ENCODE measurements at places on chromosomes 4 and X.

GRCh38 chrX:11628399-11628798, 37.3 kb downstream of the ARHGAP6 start:
- DNase-seq, result no peak

- no peak for DNase-seq
Measured at GRCh38 chr4:63371001-63371400, 1038.2 kb downstream of the TECRL start.

DNA sequence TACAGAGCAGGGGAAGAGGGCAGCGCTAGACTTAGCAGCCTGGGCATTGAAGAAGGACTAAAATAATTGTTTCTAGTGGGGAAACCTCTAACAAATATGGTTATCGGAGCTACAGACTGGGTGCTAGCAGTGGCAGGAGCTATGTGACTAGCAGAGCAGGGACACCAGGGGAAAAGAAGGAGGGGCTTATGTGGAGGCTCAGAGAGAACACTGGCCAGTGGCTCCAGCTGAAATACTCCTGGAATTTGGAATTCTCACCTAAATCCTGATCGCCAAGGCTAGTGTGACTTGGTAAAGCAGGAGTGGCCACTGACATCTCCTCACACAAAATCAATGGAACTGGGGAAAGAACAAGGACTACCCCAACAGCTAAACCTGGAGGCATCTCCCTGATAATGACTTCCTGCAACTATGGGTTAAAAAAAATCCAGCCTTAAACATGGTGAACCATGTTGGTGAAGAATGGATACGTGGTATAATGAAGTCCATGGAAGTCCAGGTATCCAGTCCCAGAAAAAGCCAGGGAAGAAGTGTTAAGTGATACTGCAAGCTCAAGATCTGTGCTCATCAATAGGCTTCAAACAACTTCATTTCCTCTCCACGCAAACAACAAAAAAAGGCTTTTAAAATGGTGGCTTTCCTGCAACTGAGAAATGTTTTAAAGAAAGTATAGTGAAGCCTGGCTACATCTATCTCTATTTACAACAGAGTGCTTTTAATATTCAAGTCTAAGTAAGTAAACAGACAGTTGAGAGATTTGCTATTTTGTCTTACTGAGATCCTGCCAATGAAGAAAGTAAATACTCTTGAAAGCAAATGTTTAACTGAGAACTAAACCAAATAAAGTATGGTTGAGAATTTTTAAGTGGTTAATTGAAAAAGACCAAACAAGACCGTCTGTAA, 1.8 kb downstream of the TAPT1 start:
- no peak for DNase-seq

DNA sequence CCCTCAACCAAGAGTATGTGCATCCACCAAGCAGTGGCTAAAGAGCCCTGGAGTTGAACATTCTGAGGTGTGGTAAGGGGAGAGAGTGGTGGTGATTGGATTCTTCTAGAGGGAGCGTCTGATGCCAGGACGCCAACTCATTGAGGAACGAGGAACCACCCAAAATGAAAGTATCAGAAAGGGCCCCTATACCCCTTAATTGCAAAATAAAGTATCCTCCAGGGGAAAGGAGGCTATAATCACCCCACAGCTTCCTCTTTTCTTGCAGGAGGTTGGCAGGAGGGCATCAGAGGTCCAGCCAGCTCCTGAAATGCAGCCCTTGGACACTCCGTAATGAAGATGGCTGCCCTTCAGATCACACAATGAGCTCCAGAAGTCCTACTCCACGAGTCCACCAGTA, 5.3 kb upstream of the KIAA1210 start:
- DNase-seq, result no peak

DNA sequence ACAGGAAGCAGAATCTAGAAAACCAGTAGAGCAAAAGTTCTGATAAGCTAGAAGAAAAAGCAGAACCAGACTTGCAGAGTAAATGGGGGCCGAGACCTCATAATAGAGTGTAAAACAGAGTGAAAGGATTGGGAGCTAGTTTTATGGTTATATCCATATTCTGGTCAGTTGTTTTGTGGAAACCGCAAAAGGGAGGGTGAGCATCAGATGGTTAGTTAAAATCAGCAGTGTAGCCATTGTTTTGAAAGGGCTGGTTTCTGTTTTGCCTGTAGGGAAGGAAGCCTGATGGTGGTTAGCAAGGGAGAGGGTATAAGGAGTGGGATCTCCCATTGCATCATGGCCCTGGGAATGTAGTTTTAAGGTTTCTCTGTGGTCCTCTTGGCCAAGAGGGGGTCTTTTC, 17.2 kb upstream of the CCNI start:
- no peak for DNase-seq

DNA sequence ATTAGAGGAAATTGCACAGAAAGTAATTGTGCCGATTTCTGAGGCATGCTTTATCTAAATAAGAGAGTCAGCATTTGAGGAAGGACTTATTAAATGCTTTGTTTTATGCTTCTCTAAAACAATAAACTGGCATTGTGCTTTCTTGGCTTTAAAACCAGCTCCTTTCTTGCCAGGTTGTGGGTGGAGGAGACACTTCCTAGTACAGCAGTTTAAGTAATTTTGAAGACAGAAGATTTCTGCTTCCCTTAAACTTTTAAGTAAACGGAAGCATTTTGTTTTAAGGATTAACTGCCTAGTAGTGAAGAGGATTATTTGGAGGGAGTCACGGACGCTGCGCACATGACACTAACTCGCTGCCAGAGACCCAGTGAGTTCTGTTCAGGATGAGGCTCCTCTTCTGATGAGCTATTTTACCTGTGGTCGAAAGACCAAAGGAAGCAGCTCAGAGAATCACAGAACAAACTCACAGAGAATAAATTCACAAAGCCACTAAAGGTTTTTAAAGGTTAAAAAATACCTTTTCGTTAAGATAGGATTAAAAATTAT, 169.5 kb downstream of the TLL1 start:
- DNase-seq, result no peak

- DNase-seq, result no peak
Measured at GRCh38 chrX:28188526-28188925, 207.3 kb upstream of the DCAF8L1 start.

GRCh38 chr4:94451051-94451694, 569 bp upstream of the PDLIM5 start:
- DNase-seq, result no peak

DNA sequence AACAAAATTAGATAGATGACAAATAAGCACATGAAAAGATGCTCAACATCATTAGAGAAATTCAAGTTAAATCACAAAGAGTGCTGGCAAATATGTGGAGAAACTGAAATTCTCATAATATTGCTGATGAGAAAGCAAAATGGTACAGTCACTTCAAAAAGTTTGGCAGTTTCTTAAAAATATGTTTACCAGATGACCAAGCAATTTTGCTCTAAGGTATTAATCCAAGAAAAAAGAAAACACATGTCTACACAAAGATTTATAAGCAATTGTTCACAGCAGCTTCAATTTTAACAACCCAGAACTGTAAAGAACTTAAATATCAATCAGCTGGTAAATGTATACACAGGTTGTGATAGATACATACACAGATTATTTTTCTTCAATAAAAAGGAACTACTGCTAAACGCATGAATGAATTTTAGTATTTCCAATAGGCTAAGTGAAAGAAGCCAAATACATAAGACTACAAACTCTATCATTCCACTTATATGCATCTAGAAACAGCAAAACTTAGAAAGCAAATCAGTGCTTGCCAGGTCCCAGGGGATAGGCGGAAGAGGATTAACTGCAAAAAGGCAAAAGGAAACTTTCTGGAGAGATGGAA, 11.7 kb downstream of the OTUD4 start:
- no peak for DNase-seq

GRCh38 chr4:3703677-3704521, 62.3 kb upstream of the ADRA2C start:
- no peak for DNase-seq

GRCh38 chrX:116881961-116882360, 419.2 kb upstream of the CT83 start:
- no peak for DNase-seq

DNA sequence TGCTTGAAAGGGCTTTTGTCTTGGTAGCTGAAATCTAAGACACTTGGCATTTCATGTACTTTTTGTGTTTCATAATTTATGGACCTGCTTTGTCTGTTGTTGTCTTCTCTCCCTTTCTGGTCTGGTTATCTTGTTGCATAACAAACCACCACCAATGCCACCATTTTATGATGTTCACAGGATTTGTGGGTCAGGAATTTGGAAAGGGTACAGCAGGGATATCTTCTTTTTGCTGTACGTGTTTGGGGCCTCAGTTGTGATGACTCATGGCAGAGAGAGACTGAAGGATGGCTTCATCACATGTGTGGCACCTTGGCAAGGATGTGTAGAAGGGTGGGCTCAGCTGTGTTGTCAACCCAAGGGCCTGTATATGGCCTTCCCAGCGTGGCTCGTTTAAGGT, 35.2 kb downstream of the KDM6A start:
- no peak for DNase-seq

- no peak for DNase-seq
Measured at GRCh38 chrX:107451731-107452130, 2.3 kb downstream of the FRMPD3 start.

Measured in stimulated activated CD8-positive, alpha-beta memory T cell treated with anti-CD3 and anti-CD28 coated beads, Interleukin-4, amount 100 ng/mL, for 1 hour (primary cell).